ENCODE measurements at places on chromosomes 12 and 14. TPM values are rescaled to one million over a fixed set of nuclear protein-coding genes. Genes with fewer than 3 reads are reported as not detected.

DIO2 gene
- not detected for total RNA-seq

PLA2G1B gene
- total RNA-seq, result not detected

SYCP3 gene
- total RNA-seq, result 0.93 TPM

RNASE2 gene
- total RNA-seq, result not detected

SMCO2 gene
- 0.45 TPM for total RNA-seq

CCDC177 gene
- not detected for total RNA-seq

KRT79 gene
- not detected for total RNA-seq

PLEKHD1 gene
- total RNA-seq, result 0.16 TPM

ING4 gene
- 21.3 TPM for total RNA-seq

SRGAP1 gene
- total RNA-seq, result 0.20 TPM

CLEC4C gene
- total RNA-seq, result not detected

MMP17 gene
- not detected for total RNA-seq

OAS2 gene
- total RNA-seq, result 140 TPM

CCDC38 gene
- total RNA-seq, result 0.09 TPM

GDF3 gene
- not detected for total RNA-seq

RPL10L gene
- not detected for total RNA-seq

SLC10A1 gene
- not detected for total RNA-seq

SLC38A4 gene
- total RNA-seq, result not detected

NGB gene
- total RNA-seq, result not detected

RNASE3 gene
- not detected for total RNA-seq

NRL gene
- 2.9 TPM for total RNA-seq

CACNA2D4 gene
- 12.3 TPM for total RNA-seq

CLEC1B gene
- not detected for total RNA-seq

TMPRSS12 gene
- not detected for total RNA-seq

KRT72 gene
- total RNA-seq, result 0.27 TPM

NAA30 gene
- total RNA-seq, result 16.4 TPM

KRT83 gene
- total RNA-seq, result not detected

ZNF385A gene
- 0.70 TPM for total RNA-seq

RFX4 gene
- not detected for total RNA-seq

MYF6 gene
- total RNA-seq, result not detected

CEBPE gene
- not detected for total RNA-seq

SALL2 gene
- 2.2 TPM for total RNA-seq

NUAK1 gene
- not detected for total RNA-seq

SSTR1 gene
- total RNA-seq, result not detected

PYGL gene
- 0.66 TPM for total RNA-seq

SELPLG gene
- 221 TPM for total RNA-seq

CPNE6 gene
- total RNA-seq, result not detected

SRSF5 gene
- 324 TPM for total RNA-seq

KRT71 gene
- total RNA-seq, result not detected

TEX52 gene
- total RNA-seq, result 0.16 TPM

AKAP6 gene
- total RNA-seq, result 0.45 TPM

INTS13 gene
- 43.9 TPM for total RNA-seq

CCDC175 gene
- not detected for total RNA-seq

KRT75 gene
- total RNA-seq, result not detected

GLIPR1L1 gene
- total RNA-seq, result not detected

YAF2 gene
- total RNA-seq, result 37.0 TPM

CNTN1 gene
- total RNA-seq, result not detected

RND1 gene
- total RNA-seq, result 1.6 TPM
